ENCODE measurements at places on chromosomes 5 and 9.

DNA sequence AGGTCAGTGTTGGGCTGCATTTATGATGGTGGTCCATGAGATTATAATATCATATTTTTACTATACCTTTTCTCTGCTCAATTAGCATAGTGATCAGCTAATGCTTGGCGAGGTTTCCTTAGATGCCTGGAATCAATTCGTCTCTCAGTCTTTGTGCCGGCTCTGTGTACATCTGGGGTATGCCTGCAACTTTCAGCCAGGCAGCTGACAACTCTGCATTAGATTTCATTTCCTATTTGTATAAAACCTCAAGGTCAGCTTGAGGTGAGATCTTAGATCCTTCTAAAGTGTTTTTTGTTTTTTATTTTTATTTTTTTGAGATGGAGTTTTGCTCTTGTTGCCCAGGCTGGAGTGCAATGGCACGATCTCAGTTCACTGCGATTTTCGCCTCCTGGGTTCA is 86.8 kb downstream of the MELK start:
- DNase-seq, result no peak

DNA sequence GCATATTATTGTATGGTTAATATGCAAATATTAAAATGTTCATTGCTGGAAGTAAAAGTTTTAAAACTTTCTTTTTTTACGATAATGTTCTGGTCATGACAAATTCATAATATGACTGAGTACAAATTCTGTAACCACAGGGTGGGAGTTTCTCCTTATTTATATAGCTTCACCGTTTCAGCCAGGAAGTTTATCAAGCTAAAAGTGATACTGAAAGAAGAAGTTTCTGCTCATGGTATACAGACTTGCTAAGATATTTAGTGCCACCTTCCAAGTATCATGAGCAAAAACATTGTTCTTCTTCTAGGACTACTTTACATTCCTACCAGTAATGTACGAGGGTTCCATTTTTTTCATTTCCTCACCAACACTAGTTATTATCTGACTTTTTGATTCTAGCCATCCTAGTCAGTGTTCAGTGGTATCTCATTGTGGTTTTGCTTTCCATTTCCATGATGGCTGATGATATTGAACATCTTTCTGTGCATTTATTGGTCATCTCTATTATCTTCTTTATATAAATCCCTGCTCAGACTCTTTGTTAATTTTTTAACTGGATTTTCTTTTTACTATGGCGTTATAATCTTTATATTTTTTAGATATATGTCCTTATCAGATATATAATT is 94.2 kb upstream of the PRRC1 start:
- no peak for DNase-seq

- DNase-seq, result no peak
These were observed 32.1 kb downstream of the SNX24 start for GRCh38 chr5:122877518-122877917.

DNA sequence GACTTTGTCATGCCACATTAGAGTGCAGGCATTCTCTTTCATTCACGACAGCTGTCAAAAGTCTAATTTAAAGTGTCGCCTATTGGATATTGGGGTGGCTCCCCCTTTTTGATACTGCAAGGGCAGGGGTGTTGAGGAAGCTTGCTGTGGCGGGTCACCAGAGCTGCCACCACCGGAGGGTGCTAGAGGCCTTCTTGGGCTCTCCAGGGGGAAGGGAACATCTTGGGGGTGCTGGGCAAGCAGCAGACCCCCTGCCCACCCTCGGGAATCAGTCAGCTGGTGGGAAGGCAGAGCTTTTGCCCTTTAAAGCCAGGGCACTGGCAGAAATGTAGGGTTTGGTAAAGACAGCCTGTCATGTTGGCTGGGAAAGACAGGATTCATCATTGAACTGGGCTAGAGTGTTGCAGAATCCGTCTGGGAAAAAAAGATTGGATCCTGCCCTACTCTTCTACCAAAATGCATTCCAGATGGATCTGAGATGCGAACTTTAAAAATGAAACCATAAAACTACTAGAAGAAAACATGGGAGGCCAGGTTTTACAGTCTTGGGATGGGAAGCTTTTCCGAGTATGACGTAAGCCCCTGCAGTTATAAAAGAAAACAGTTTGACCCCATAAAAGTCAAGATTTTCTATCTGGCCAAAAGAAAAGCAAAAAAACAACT is 22.3 kb downstream of the COL5A1 start:
- no peak for DNase-seq

GRCh38 chr5:6194261-6194875 is 184.0 kb downstream of the MED10 start:
- no peak for DNase-seq
